Breast epithelium (tissue), 4 donors: ENCODE measurements at places on chromosomes 2 and 18.

GRCh38 chr2:71780162-71780561 lies 326.8 kb downstream of the DYSF start:
- H3K36me3 ChIP-seq: no peaks in the 10 kb centered on the region
- no peak for DNase-seq
- no peaks in the 10 kb centered on the region for H3K4me1 ChIP-seq
- H3K4me3 ChIP-seq: no peak overlapping the region

DNA sequence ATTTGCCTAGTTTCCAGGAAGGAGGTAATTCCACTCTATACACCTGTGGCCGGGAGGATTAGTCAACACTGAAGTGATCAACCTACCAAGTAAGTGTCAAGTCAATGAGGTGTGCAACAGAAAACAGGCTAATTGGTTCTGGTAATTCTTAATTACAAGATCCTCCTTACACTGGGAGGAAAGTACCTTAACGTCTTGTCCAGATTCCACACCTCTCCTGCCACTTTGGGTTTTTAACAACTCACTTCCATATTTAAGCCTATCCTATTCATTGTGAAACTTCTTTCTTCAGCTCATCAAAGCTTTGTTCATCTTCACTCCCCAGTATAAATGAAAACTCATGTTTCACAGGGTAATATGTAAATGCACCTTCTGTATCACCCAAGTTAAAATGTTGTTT lies 22.0 kb upstream of the MAP4K4 start:
- no peaks in the 10 kb centered on the region for H3K36me3 ChIP-seq
- H3K27me3 ChIP-seq: no peaks in the 10 kb centered on the region

- H3K4me1 ChIP-seq: no peaks in the 10 kb centered on the region
- no peaks in the 10 kb centered on the region for H3K36me3 ChIP-seq
- DNase-seq: no peak
- no peaks in the 10 kb centered on the region for H3K27me3 ChIP-seq
These were observed 21.0 kb upstream of the GLS start for GRCh38 chr2:190859347-190860297.

GRCh38 chr18:10476338-10476791 lies 21.9 kb downstream of the APCDD1 start:
- no peaks in the 10 kb centered on the region for H3K36me3 ChIP-seq
- peaks cover 14% of the 10 kb centered on the region for H3K4me1 ChIP-seq
- no peak overlapping the region for H3K4me3 ChIP-seq
- no peaks in the 10 kb centered on the region for H3K27me3 ChIP-seq

GRCh38 chr2:210421916-210422315 lies 54.6 kb downstream of the LANCL1 start:
- H3K36me3 ChIP-seq: no peaks in the 10 kb centered on the region
- DNase-seq: no peak
- no peak overlapping the region for H3K27ac ChIP-seq
- H3K4me1 ChIP-seq: no peaks in the 10 kb centered on the region

DNA sequence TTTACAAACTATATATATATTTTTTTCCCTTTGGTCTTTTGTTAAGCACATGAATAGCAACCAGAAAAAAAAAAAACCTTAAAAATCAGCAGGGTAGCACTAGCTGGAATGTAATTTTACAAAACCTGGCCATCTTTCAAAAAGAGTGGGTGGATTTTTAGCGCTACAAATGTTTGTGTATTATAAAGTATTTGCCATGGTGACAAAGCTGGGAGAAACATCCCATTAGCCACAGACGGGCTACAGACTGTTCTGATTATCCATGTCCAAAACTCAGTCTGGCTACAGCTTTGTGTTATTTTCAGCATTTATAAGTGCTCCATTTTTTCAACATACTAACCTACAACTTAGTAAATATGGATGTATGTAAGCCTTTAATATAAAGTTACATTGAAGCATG lies 249.5 kb upstream of the TANK start:
- no peak for DNase-seq
- no peaks in the 10 kb centered on the region for H3K27me3 ChIP-seq
- no peaks in the 10 kb centered on the region for H3K36me3 ChIP-seq
- H3K27ac ChIP-seq: peak overlapping the region; percentile 48

DNA sequence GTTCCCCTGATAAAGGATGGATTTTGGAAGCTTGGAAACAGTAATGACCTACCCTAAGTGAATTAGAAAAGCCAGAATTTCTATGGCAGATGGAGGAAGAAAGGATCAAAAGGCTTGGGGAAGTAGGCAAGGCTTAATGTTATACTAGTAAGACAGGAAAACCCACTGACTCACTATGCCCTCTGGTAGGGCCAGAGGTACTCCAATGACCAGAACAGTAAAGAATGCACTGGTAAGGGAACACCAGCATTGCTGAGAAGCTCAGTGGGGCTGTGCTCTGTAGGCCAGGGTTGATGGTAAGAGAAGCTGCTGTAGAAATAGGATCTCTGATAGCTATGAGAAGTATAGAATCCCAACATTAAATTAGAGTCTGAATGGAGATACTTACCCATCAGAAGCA lies 126.4 kb downstream of the GFPT1 start:
- no peaks in the 10 kb centered on the region for H3K36me3 ChIP-seq
- DNase-seq: no peak
- no peaks in the 10 kb centered on the region for H3K27me3 ChIP-seq
- no peak overlapping the region for H3K27ac ChIP-seq
- H3K4me3 ChIP-seq: no peak overlapping the region
- H3K4me1 ChIP-seq: no peaks in the 10 kb centered on the region

DNA sequence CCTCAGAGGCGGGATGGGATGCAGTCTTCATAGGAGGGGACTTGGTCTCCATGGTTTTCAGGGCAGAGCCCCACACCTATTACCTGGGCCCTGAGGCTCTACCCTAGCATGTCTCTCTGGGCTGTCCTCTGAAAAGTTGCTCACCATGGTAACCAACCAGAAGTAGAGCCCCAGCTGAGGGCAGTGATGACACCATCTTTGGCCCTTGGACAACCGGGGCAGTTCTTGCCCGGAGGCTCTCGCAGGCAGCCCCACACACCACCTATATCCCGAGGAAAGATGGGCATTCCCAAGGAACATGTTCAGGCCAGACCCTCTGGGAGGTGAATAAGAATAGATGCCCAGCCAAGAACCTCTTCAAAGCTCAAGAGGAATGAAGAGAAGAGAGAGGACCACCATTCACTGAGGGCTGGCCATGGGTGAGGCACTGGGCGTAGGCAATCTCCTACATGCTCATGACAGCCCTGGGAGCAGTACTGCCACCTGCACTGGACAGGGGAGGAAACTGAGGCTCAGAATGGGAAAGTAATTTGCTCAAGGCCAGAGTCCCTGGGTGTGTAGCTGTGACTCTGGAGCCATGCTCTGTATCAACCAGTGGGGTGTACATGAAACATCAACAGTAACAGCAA lies 72.5 kb downstream of the HS1BP3 start:
- no peak overlapping the region for H3K4me3 ChIP-seq
- H3K4me1 ChIP-seq: peaks cover 21% of the 10 kb centered on the region
- H3K27me3 ChIP-seq: no peaks in the 10 kb centered on the region
- DNase-seq: no peak
- no peaks in the 10 kb centered on the region for H3K36me3 ChIP-seq
- peak overlapping the region; percentile 93 for H3K27ac ChIP-seq

GRCh38 chr2:234401426-234401825 lies 95.5 kb downstream of the ARL4C start:
- H3K4me1 ChIP-seq: no peaks in the 10 kb centered on the region
- no peak overlapping the region for H3K4me3 ChIP-seq
- H3K27ac ChIP-seq: no peak overlapping the region
- no peaks in the 10 kb centered on the region for H3K36me3 ChIP-seq
- DNase-seq: no peak

DNA sequence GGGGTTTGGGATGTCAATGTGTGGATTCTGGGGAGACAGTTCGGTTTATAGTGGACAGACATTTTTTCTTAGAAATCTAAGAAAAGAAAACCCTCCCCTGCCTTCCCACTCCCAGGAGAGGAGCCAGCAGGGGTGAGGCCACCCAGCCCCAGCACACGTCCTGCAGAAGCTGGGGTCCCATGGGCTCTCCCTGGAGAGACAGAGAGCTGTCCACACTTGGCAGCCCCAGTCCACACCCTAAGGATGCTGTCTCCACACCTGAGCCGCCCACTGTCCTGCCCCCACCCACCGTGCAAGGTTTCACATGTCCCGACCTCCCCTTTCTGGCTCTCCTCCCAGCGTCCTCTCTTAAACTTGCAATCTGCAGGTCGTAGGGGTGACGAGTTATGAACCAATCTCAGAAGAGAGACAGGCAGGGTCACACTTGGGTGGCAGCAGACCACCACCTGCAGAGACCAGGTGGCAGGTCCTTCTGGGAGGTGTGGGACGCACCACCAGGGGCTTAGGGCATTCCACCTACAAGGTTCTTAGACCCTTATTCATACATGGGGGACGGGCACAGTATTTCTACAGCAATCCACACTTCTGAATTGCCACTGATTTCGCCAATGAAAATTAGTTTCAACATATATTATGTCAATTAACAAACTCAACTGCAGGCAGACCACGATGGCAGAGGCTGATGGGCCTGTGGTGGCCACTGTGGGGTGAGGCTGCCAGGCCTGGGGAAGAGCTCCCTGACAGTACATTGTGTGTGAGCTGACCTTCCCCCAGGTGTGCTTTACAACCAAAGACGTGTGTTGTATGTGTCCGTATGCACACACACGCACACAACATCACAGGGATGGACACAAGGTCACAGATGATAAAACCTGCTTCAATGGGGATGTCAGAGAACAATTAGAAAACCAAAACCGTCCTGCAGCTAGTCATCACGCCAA lies 158.5 kb downstream of the TPO start:
- no peak overlapping the region for H3K27ac ChIP-seq
- peak; percentile 41 for DNase-seq
- H3K4me3 ChIP-seq: no peak overlapping the region
- no peaks in the 10 kb centered on the region for H3K27me3 ChIP-seq
- H3K4me1 ChIP-seq: no peaks in the 10 kb centered on the region

GRCh38 chr2:185802926-185803325 lies 64.3 kb downstream of the FSIP2 start:
- H3K27me3 ChIP-seq: no peaks in the 10 kb centered on the region
- no peaks in the 10 kb centered on the region for H3K4me1 ChIP-seq
- no peaks in the 10 kb centered on the region for H3K36me3 ChIP-seq
- no peak for DNase-seq
- no peak overlapping the region for H3K27ac ChIP-seq

DNA sequence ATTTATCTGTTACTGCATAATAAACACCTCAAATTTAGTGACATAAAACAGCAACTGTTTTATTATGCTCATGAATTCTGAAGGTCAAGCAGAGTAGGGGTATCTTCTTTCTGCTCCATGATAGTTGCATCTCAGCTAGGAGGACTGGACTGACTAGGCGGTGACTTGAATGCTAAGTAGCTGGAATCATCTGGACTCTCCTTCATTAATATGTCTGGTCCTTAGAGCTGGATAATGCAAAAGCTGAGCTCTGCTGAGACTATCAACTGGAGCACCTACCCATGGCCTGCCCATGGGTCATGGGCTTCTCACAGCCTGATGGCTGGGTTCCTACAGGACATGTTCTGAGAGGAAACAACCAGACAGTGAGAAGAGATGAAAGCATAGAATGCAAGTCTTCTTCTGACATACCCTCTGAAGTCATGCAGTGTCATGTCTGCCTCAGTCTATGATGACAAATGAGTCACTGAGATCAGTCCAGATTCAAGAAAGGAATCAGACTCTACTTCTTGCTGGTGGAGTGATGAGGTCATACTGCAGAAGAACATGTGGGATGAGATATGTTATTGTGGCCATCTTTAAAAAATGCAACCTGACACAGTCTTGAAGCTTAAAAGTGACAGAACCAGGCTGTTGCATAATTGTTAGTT lies 174.2 kb upstream of the OSR1 start:
- no peaks in the 10 kb centered on the region for H3K27me3 ChIP-seq
- no peak overlapping the region for H3K4me3 ChIP-seq
- no peaks in the 10 kb centered on the region for H3K36me3 ChIP-seq
- H3K4me1 ChIP-seq: no peaks in the 10 kb centered on the region
- H3K27ac ChIP-seq: no peak overlapping the region

- DNase-seq: no peak
- no peaks in the 10 kb centered on the region for H3K36me3 ChIP-seq
- no peaks in the 10 kb centered on the region for H3K4me1 ChIP-seq
- H3K27ac ChIP-seq: no peak overlapping the region
- H3K27me3 ChIP-seq: no peaks in the 10 kb centered on the region
These were observed 158.8 kb upstream of the CYRIA start for GRCh38 chr2:16824472-16824871.

GRCh38 chr2:54666131-54666633 lies 57.3 kb upstream of the EML6 start:
- H3K4me3 ChIP-seq: peak overlapping the region; percentile 4
- H3K27me3 ChIP-seq: no peaks in the 10 kb centered on the region
- peaks cover 9% of the 10 kb centered on the region for H3K4me1 ChIP-seq
- H3K36me3 ChIP-seq: no peaks in the 10 kb centered on the region
- peak; percentile 73 for DNase-seq

DNA sequence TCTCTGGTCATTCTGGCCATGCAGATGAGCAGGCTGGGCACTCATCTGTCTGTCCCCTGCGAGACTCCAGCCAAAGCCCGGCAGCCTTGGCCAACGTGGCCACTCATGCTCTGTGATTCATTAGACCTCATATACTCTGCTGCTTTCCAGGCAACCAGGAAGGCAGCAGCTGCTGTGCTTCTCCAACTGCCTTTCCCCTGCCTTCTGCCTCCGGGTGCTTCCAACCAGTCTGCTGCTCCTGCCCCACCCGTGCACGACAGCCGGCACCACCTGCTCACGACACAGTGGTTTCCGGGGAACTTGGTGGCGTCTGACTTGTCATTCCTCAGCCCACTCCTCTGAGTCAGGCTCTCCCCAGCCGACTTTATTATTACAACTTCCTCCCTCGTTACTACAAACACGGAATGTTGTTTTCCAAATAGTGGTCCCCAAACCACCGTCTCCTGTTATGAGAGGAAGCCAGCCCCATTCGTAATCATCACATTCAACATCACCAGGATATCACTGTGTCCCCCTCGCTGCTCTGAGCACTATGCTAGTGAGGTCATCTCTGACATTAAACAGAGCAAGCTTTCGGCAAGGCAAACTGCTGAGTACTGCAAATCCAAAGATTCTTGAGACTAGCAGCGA lies 392.4 kb downstream of the ALK start:
- no peak overlapping the region for H3K27ac ChIP-seq
- no peak overlapping the region for H3K4me3 ChIP-seq
- no peaks in the 10 kb centered on the region for H3K4me1 ChIP-seq
- H3K36me3 ChIP-seq: no peaks in the 10 kb centered on the region
- H3K27me3 ChIP-seq: no peaks in the 10 kb centered on the region

- H3K27ac ChIP-seq: no peak overlapping the region
- no peaks in the 10 kb centered on the region for H3K36me3 ChIP-seq
- H3K27me3 ChIP-seq: no peaks in the 10 kb centered on the region
- peak overlapping the region; percentile 5 for H3K4me3 ChIP-seq
- no peaks in the 10 kb centered on the region for H3K4me1 ChIP-seq
These were observed 223.8 kb downstream of the GLI2 start for GRCh38 chr2:120959426-120959825.

GRCh38 chr2:239249776-239250175 lies 151.0 kb downstream of the HDAC4 start:
- no peak overlapping the region for H3K27ac ChIP-seq
- H3K4me3 ChIP-seq: no peak overlapping the region
- H3K4me1 ChIP-seq: no peaks in the 10 kb centered on the region
- H3K27me3 ChIP-seq: no peaks in the 10 kb centered on the region
- H3K36me3 ChIP-seq: no peaks in the 10 kb centered on the region

- no peak overlapping the region for H3K4me3 ChIP-seq
- no peaks in the 10 kb centered on the region for H3K27me3 ChIP-seq
- H3K4me1 ChIP-seq: no peaks in the 10 kb centered on the region
- H3K27ac ChIP-seq: peak overlapping the region; percentile 23
These were observed 109.9 kb upstream of the ID2 start for GRCh38 chr2:8571792-8572499.

- no peak within 1 kb of the TSS for H3K27ac ChIP-seq
- H3K36me3 ChIP-seq: no peaks in the 10 kb centered on the region
- no peaks in the 10 kb centered on the region for H3K27me3 ChIP-seq
- no peak within 1 kb of the TSS for H3K4me3 ChIP-seq
- DNase-seq: no peak
These were observed at the start of gene OXER1 for GRCh38 chr2:42764096-42764495. OXER1 (minus strand) TSS chr2:42764135; CDS start chr2:42764062, 73 bp downstream.
